Jurkat, Clone E6-1 (cell line): ENCODE measurements at places on chromosomes 2 and 18.

- no peak for DNase-seq
These were observed 70.2 kb upstream of the DAPL1 start for GRCh38 chr2:158724803-158725381.

DNA sequence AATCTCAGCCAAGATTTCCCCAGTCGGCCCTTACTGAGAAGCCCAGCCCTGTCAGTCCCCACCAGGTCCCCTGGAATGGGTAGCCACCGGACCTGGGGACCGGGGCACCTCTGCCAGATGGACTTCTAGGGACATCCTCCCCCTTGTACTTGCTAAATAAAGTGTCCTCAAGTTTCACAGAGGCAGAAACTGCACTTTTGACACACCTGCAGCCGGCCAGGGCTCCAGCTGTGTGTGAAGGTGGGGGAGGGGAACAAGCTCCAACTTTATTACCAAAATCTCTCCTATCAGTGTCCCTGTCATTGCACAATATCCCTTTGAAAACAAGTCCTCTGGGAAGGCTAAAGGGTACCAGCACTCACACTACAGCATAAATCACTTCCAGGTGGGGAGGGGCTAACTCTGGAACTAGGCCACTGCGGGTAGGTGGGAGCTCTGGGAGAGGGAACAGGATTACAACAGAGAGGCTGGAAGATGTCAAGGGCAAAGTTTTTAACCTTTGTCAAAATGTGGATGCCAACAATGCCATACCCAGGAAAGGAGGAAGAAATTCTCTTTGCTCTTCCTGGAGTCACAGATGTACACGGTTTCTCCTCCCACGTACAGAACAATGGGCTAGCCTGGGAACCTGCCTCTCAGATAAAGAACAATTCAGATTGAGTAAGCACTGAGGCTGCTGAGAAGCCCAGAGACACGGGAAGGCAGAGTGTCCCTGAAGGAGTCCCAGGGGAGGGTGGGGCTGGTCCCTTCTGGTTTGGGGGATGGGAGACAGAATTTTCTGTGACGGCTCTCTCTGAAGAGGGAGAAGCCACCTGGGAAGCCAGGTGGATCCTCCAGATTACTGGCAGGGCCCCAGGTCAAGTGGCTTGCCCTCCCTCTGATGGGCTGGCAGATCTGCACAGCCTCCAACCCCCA is 11.0 kb downstream of the SDC1 start:
- DNase-seq = no peak

- no peak for DNase-seq
These were observed 136.1 kb downstream of the MCFD2 start for GRCh38 chr2:46779447-46779941.

GRCh38 chr18:36594621-36595020 is 234.2 kb downstream of the TPGS2 start:
- DNase-seq = peak; percentile 68

DNA sequence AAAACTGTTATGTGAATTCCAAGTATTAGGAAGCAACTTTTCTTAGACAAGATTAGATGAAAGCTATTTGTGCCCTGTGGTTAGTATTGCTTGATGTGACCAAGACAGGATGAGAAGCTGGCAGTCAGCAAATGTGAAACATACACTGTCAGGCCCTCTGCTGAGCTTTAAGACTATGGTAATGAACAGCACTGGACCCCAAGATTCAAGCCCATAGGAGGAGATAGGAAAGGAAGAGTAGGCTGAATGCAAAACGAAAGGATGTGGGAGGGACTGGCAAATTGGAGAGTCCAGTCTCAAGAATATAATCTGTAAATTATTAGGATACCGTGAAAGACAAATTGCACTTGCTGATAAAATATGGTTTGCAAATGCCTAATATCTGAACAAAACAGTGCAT is 16.4 kb downstream of the BZW1 start:
- no peak for DNase-seq

GRCh38 chr2:43144263-43144662 is 82.1 kb downstream of the ZFP36L2 start:
- no peak for DNase-seq

DNA sequence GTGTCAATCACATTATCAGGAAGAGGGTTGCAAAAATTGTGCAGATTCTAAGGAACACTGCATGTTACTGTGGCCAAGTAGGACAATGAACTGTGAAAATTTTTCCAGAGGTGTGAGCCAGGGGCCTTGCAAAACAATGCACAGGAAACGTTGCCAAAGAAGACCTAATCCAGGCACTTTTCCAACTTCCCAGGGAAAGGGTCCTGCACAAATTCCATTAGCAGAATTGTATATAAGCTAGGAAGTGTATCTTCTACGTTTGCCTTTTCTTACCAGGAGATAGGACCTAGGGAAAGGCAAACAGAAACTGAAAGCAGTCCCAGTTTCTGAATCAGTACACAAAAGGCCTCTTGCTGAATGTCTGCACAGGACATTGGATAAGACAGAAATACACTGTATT is 1888.3 kb upstream of the CELF4 start:
- DNase-seq = no peak

DNA sequence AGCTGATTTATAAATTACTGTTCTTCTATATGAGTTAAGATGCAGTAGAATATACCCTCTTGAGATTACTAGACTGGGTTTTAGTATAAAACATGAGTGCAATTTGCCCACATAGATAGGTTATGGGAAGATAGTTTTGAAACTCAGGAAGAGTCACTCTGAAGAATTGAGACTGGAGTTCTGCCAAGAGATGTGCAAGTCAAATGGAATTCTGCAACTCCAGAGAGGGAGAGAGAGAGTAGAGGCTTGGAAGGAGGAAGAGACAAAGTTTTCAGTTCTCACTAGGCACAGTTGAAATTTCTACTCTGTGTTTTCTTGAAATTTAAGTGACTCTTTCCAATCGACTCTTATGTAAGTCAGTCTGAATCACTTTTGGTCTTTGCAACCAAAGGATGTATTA is 878.8 kb downstream of the TSN start:
- DNase-seq = no peak

GRCh38 chr2:215760091-215760490 is 253.3 kb downstream of the MREG start:
- DNase-seq = no peak

GRCh38 chr2:54456612-54457322 is 640 bp downstream of the SPTBN1 start:
- DNase-seq = no peak

GRCh38 chr18:38698088-38698487 is 1132.5 kb upstream of the CELF4 start:
- no peak for DNase-seq

GRCh38 chr2:124683536-124684428 is 658.7 kb downstream of the CNTNAP5 start:
- DNase-seq = no peak

DNA sequence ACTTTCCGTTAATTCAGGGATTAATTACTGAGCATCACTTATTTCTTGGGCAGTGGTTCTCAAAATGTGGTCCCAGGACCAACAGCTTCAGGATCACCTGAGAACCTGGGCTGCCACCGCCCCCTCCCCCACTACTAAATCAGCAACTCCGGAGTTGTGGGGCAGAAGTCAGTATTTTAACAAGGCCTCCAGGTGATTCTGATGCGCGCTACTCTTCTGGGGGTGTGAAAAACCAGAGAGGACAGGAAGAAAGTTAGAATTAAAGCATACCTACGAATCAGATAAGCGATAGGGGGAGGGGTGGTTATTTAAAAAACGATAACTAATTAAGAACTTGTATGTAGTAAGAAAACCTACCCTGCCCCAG is 319 bp downstream of the ZSCAN30 start:
- DNase-seq = no peak

GRCh38 chr2:189238903-189239302 is 59.3 kb upstream of the COL5A2 start:
- DNase-seq = no peak

DNA sequence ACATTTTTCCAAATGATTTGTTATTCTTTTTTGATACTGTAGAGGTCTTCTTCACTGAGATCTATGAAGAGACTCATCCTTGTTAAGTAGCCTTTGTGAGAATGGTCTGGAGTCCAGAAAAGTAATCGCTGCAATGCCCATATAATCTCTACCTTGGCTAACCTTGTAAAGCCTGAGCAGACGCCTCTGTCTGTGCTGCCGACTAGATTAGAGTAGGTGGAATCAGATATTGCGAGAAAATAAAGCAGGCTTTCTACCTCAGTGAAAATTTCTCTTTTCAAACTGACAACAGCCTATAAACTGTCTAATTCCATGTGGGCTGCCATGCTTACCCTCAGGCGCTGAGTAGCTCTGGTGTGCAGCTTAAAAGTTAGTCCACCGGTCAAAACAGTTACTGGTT is 17.5 kb upstream of the CERS6 start:
- no peak for DNase-seq

DNA sequence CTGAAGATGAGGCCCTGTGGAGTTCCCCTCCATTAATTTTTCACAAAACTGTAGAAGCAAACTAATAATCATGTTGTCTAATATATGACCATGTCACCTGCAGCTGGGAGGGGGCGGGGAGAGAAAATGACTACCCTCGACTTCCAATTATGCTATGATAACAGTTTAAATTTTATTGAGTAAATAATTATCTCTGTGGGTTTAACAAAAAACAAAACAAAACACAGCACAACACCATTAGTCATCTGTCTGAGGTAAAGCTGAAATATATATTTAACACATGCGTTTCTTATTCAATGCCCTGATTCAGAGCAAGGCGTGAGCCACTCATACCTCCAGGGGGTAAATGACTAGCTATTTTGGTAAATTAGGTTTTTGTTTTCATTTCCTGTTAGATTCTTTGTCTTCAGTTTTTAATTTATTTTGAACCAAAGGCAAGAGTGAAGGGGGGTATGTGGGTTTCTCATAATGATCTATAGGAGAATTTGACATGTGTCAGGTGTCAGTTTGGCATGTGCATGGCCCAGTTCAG is 77.4 kb upstream of the ZCCHC2 start:
- DNase-seq = no peak

DNA sequence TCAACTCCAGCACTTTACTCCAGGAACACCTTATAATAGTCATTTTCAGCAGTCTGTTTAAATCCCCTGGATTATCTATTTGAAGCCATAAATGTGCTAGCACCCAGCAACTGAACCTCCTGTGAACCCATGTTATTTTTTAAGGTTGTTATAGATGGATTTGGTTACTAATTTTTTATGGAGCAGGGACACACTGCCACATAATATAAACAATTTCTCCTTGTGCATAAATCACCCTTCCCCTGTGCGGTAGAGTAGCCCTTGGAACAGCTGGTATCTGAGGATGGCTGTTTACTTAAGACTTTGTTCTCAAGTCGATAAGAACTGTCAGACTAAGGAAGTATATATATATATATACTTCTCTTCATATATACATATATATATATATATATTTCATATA is 367.4 kb downstream of the EPHA4 start:
- no peak for DNase-seq

- no peak for DNase-seq
These were observed 23.8 kb upstream of the HPCAL1 start for GRCh38 chr2:10278763-10279471.

- no peak for DNase-seq
These were observed 83.6 kb upstream of the ST3GAL5 start for GRCh38 chr2:85972355-85972754.

DNA sequence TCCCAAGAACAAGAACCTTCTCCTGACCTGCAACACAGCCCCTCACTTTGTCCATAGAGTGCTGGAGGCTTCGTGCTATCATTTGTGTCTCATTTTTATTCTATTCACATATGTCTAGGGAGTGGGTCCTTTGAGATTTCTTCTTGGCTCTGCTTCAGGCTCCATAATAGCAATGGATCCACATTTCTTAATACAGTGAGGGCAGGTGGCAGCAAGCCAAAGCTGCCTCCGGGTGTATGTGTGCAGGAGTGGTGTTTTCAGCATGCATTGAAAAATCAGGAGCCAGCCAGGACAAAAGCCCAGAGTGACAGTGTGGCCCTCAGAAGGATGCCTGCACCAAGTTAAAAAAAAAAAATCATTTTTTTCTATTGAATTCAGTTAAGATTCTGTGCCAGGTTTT is 115.1 kb upstream of the PELI1 start:
- DNase-seq = no peak

DNA sequence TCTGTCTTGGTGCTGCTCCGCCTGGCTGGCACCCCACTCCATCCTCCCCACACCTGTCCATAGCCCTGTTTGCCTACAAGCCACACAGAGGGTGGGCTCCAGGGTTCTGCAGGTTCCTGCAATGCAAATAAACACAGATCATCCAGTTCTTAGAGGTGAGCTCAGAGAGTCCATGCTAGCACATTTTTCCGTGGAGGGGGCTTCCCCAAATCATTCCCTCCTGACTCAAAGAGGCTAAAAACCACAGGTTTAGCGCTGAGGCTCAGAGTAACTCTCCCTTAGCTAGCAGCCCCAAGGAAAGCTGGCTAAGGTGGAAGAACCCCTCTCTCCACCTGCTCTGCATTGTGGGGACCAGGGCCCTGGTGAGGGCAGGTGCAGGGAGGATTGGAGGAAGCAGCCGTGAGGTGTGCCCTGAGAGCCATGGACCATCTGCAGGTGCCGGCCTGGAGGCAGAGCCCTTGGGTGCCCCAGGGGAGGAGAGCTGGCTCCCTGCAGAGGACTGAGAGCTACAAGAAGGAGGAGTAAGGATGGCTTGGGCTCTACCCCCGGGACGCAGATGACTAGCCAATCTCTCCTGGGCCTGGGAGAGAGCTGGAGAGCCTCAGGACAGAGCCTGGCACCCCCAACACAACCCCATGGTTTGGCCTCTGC is 23.8 kb upstream of the TEX44 start:
- no peak for DNase-seq

GRCh38 chr18:79405781-79406575 is 10.2 kb downstream of the NFATC1 start:
- peak; percentile 41 for DNase-seq

- DNase-seq = peak; percentile 84
These were observed 380.6 kb downstream of the TSN start for GRCh38 chr2:122136056-122136455.

GRCh38 chr2:138373993-138374408 is 127.6 kb upstream of the SPOPL start:
- DNase-seq = peak; percentile 17

GRCh38 chr2:239369631-239370161 is 31.1 kb downstream of the HDAC4 start:
- peak; percentile 95 for DNase-seq

DNA sequence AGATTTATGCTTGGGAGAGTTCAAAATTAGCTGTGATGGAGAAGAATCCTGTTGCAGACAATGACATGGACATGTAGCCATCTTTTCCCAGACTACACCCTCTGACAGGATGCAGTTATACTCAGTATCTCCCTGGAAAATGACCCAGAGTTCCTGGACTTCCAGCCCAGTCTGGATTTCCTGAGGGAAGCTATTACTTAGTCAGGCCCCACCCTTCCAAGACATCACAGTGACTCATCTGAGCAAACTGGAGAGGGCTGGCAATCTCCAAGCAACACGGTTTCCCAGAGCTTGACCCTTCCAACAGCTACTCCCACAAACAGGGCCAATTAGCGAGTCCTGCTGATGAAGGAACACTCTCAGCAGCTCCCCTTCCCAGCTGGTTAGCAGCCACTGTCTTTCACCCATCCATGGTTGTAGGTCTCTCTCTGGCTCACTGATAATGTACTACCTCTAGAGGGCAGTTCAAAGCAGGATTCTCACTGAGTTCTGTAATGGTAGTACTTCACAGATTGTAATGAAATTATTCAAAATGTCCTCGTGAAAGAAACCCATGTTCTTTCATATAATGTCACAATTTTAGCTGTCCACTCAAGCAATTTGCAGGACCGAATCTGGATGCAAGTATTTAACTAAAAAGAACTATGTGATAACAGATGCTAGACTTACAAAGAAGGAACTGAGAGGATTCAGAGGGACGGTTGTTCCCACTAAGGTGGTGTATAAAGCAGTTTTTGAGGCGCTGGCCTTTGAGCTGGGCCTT is 110.2 kb downstream of the MDH1 start:
- peak; percentile 49 for DNase-seq

GRCh38 chr2:150548527-150548926 is 61.1 kb upstream of the RND3 start:
- DNase-seq = no peak
